Tibial nerve (tissue), 4 donors: ENCODE measurements at places on chromosomes 12 and 14. TPM values are rescaled to one million over a fixed set of nuclear protein-coding genes. Genes with fewer than 3 reads are reported as not detected.

- H3K27me3 ChIP-seq, result no peaks in the 10 kb centered on the region
- DNase-seq, result peak; percentile 80
- H3K27ac ChIP-seq, result peak within 1 kb of the TSS; percentile 91
Observed at GRCh38 chr12:10722905-10723746, at the start of gene YBX3. TSS of gene YBX3 (minus strand) at chr12:10723323. CDS start at chr12:10723111, 212 bp downstream.

IGF1 gene
- 50.0 TPM for total RNA-seq

DNA sequence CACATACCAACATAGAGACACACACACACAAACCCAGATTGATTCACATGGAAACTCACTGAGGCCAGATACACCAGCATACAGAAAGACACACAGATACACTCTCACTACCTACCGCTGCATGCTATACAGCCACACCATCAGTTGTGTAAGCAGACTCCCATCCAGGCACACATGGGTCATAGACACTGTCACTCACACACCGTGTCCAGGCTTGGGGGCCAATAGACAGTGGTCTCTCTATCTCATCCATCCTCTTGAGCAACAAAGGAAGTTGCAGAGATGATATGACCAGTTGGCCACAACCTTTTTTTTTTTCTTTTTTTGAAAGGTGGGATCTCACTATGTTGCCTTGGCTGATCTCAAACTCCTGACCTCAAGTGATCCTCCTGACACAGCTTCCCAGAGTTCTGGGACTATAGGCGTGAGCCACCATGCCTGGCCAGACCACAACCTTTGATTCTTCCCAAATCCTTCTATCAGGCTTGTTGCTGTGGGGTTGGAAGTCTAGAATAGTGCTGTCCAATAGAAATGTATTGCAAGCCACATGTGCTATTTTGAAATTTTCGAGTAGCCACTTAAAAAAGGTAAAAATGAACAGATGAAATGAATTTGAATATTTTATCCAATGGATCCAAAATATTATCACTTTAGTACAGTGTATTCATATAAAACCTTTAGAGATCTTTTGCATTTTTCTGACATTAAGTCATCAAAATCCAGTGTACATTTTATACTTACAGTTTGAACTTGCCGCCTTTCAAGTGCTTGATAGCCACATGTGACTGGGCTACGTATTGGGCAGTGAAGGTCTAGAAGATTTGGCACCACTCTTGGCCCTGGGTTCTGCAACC, 7.4 kb downstream of the LRP1-AS start:
- no peak overlapping the region for H3K4me3 ChIP-seq
- H3K36me3 ChIP-seq, result no peaks in the 10 kb centered on the region
- no peak for DNase-seq
- peak overlapping the region; percentile 99 for H3K27ac ChIP-seq

DNA sequence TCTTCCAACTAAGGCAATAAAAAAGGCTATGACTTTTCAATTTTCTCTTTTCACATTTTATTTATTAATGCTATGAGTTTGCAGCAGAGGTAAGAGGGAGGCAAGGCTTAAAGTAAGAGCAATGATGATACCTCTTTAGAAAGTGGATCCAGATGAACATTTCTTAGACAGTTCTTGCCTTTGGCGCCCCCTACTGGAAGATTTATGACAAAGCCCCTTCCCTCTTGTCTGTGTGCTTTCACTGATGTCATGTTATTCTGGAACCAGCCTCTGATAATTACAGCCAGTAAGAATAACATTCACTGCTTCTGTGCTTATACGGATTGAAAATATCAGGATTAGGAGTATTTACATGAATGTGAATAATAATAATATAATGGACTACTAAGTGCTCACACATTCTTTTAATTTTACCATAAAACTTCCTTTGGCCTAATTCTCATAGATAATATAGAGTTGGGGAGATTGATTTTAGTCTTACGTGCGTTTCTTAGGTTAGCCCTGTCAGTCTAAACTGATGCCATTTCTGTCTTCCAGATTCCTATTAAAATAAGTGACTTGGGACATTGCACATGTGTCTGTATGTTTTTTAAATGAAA, 1929.9 kb upstream of the SEL1L start:
- H3K4me3 ChIP-seq, result no peak overlapping the region
- no peaks in the 10 kb centered on the region for H3K27me3 ChIP-seq
- DNase-seq, result peak; percentile 49
- no peaks in the 10 kb centered on the region for H3K36me3 ChIP-seq
- no peaks in the 10 kb centered on the region for H3K4me1 ChIP-seq

DNA sequence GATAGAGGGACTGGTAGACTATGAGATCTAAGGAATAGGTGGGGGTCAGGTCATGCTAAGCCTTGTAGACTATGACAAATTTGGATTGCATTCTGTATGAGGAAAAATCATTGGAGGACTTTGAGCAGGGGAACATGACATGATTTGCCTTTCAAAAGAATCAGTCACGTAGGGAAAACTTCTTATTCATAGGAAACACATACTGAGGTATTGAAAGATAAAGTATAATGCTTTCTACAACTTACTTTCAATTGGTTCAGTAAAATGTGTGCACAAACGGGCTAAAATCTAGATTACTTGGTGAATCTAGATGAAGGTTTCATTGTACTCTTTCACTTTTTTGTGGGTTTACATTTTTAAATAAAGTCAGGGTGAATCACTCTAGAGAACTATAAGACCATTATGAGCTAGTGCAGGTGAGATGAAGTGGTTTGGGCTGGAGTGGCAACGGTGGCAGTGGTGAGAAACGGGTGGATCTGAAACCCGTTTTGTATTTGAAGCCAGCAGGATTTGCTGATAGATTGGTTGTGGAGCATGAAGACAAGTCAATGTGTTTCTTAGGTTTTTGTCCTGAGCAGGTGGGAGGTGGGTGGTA, 6.7 kb downstream of the BBS10 start:
- no peak overlapping the region for H3K27ac ChIP-seq
- H3K4me3 ChIP-seq, result no peak overlapping the region
- no peak for DNase-seq
- H3K4me1 ChIP-seq, result no peaks in the 10 kb centered on the region

DNA sequence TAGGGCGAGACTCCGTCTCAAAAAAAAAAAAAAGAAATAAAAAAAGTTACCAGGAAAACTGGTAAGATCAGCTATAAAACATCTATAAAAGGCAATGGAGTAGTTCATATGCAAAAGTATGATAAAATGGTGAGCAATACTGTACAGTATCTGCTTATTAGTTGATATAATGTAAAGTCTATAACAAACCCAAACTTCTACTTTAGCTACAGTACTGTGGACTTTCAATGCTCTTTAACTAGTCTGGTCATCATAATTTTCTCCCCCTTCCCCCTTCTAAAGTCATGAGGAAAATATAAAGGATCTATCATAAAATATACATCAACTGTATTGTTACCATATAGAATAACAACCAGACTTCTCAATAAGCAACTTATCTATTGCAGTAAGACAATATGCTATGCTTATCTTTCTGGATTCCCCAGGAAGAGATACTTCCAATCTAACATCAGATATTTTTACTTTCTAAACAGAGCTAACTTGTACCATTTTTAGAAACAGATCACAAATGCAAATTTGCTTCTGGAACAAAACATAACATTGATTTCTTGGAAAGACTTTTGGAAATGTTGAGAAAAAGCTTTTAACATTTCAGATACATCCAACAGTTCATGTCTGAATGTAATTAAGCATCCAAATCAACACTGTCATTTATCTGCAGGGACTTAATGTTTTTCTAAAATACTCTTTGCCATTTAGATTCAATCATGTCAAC, 43.8 kb downstream of the MDM2 start:
- H3K27ac ChIP-seq, result no peak overlapping the region
- no peaks in the 10 kb centered on the region for H3K36me3 ChIP-seq
- no peak overlapping the region for H3K4me3 ChIP-seq

KRT82 gene
- not detected for total RNA-seq

TAS2R30 gene
- 6.3 TPM for total RNA-seq

DNA sequence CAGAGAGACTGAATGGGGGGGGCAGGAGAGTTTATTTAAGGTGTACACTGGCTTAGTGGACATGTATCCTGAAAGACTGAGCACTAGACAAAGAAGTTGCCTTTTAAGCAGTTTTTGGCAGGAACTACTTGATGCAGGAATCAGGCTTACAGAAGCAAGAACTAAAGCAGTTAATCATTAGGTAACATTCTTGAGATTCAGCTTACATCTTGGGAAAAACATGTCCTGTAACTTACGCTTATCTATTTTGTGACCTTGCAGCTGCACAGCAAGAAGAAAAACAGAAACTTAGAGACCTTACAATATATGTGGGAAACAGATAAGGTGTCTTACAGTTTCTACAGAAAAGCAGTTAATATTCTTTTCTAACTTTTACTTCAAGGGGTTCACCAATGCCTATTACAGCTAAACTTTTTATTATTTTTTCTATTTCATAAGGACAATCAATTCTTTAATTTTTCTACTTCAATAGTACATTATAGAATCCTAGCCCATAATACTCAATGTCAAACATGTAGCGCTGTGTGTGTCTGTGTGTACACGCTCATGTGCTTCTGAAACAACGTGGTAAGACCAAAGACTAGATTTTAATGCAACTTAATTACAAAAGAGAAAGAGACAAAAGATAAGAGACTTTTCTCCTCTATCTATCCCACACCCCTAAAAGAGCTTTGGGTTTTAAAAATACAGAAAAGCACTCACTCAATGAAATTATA, 276.9 kb downstream of the PRKD1 start:
- H3K4me1 ChIP-seq, result no peaks in the 10 kb centered on the region
- H3K27ac ChIP-seq, result no peak overlapping the region
- H3K4me3 ChIP-seq, result no peak overlapping the region

- no peaks in the 10 kb centered on the region for H3K27me3 ChIP-seq
- no peak for DNase-seq
- H3K4me1 ChIP-seq, result peaks cover 4% of the 10 kb centered on the region
- H3K4me3 ChIP-seq, result no peak overlapping the region
Observed at GRCh38 chr14:61609191-61609843, 86.0 kb upstream of the HIF1A start.

- no peaks in the 10 kb centered on the region for H3K27me3 ChIP-seq
- DNase-seq, result no peak
- no peak overlapping the region for H3K4me3 ChIP-seq
- no peaks in the 10 kb centered on the region for H3K4me1 ChIP-seq
Observed at GRCh38 chr12:12979731-12980259, 20.3 kb downstream of the HEBP1 start.

FBLN5 gene
- total RNA-seq, result 167 TPM

TGM1 gene
- total RNA-seq, result 53.5 TPM

GRCh38 chr12:24840046-24840800, 108.7 kb downstream of the BCAT1 start:
- H3K4me1 ChIP-seq, result peaks cover 25% of the 10 kb centered on the region
- peak overlapping the region; percentile 52 for H3K27ac ChIP-seq
- no peak for DNase-seq
- no peaks in the 10 kb centered on the region for H3K27me3 ChIP-seq

LGR5 gene
- 4.4 TPM for total RNA-seq

GRCh38 chr12:121061831-121062230, 22.8 kb upstream of the OASL start:
- no peaks in the 10 kb centered on the region for H3K27me3 ChIP-seq
- H3K4me3 ChIP-seq, result no peak overlapping the region
- no peak for DNase-seq
- H3K4me1 ChIP-seq, result no peaks in the 10 kb centered on the region
- no peaks in the 10 kb centered on the region for H3K36me3 ChIP-seq

KRT4 gene
- not detected for total RNA-seq

DNA sequence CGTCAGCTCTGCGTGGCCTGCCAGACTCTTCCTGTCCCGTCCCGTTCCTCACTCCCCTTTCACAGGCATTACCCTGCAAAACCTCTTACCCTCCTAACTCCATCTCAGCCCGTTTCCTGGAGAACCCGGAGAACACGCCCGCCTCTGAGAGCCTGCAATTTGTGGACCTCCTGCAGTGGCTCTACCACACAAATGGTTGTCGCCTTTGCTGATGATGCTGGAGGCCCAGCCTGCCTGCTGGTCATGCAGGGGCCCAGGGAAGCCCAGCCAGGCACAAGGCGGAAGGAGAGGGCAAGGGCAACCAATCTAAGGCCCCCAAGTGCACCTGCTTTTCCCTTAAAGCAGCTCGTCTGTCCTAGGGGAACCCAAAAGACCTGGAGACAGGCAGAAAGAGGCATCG, 22.5 kb downstream of the RFLNA start:
- no peaks in the 10 kb centered on the region for H3K36me3 ChIP-seq
- H3K27ac ChIP-seq, result no peak overlapping the region
- no peak for DNase-seq
- H3K4me3 ChIP-seq, result no peak overlapping the region

KERA gene
- not detected for total RNA-seq

A2M gene
- total RNA-seq, result 272 TPM

MYL6 gene
- total RNA-seq, result 1,879 TPM

DNA sequence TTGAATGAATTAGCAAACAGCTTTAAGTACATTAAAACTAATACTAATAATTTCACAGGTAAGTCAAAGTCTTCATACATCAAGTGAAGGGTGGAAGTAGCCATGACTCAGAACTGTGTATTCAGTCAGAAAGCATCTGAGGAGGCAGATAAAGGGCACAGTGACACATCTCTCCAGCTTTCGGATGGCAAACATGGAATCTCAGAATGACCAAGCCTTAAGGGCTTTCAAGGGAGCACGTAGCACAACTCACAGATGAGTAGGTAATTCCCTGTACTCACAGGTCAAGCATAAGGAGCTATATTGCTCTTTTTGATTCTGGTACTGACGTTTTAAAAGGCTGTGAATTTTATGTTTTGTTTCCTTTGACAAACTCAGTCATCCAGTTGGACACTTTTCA, 56.0 kb downstream of the MDGA2 start:
- no peak for DNase-seq
- H3K27me3 ChIP-seq, result no peaks in the 10 kb centered on the region
- no peak overlapping the region for H3K27ac ChIP-seq
- no peaks in the 10 kb centered on the region for H3K4me1 ChIP-seq

FAIM2 gene
- 6.9 TPM for total RNA-seq

DNA sequence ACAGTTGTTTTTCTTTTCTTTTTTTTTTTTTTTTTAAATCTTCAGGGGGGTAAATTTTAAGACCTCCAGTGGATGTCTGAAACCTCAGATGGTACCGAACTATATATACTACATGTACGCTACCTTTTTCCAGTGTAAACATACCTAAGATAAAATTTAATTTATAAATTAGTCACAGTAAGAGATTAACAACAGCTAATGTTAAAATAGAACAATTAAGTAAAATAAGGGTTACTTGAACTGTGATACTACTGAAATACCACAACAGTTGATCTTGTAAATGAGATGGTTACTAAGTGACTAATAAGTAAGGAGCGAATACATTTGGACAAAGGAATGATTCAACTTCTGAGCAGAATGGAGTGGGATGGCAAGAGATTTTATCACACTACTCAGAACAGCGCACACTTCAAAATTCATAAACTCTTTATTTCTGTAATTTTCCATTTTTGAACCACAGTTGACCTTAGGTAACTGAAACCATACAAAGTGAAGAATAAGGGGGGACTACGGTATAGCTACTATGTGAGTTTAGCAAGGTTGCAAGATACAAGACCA, 80.5 kb upstream of the PCED1B start:
- DNase-seq, result no peak
- H3K27me3 ChIP-seq, result no peaks in the 10 kb centered on the region
- H3K4me1 ChIP-seq, result no peaks in the 10 kb centered on the region
- no peaks in the 10 kb centered on the region for H3K36me3 ChIP-seq

DNA sequence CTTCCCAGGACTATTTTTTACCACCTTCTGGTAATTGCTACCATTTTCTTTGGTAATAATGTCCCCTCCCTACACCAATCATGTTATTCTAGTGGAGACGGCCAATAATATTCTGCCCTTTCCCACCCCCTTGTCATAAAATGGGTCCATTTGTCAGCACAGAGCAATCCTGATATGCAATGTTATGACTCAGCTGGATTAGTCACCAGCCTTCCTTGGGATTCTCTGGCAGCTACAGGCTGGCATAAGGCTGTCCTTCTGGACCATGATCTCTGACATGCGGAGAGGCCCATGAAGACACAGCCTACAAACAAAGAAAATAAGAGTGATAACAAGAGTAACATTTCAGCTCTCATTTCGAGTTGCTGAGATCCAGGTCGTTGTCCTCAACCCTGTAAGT, 222.0 kb upstream of the CPNE8 start:
- no peaks in the 10 kb centered on the region for H3K4me1 ChIP-seq
- no peak overlapping the region for H3K4me3 ChIP-seq
- H3K27me3 ChIP-seq, result no peaks in the 10 kb centered on the region
